H1 (cell line): ENCODE measurements at places on chromosomes 4 and X. TPM values are rescaled to one million over a fixed set of nuclear protein-coding genes. Genes with fewer than 3 reads are reported as not detected.

DNA sequence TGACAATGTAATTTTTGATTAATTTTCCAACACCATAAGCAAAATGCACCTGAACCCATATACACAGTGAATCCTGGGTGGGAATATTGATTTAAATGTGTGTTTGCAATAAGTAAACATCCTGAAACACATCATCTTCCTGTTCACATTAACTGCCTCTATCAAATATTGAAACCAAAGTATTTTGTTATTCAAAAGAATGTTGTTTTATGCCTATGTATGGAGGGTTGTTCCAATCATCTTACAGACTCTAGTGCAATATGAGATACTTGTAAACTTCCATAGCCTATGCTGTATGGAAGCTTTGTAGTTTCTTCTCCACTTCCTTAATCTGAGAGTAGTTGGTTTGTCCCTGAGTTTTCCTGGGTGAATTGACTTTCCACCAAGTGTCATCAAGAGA is 105.4 kb upstream of the SLC7A11 start:
- no peak for DNase-seq
- H3K36me3 ChIP-seq, result no peaks in the 10 kb centered on the region
- no peaks in the 10 kb centered on the region for H3K27me3 ChIP-seq
- H3K4me1 ChIP-seq, result no peaks in the 10 kb centered on the region

- H3K36me3 ChIP-seq, result no peaks in the 10 kb centered on the region
- no peaks in the 10 kb centered on the region for H3K4me1 ChIP-seq
- no peak overlapping the region for H3K27ac ChIP-seq
- no peak overlapping the region for H3K4me3 ChIP-seq
- H3K27me3 ChIP-seq, result no peaks in the 10 kb centered on the region
Observed at GRCh38 chrX:2656257-2656836, 34.7 kb upstream of the CD99 start.

ARHGEF9 gene
- polyA plus RNA-seq, result 27.3 and 31.8 TPM in 2 replicates

DNA sequence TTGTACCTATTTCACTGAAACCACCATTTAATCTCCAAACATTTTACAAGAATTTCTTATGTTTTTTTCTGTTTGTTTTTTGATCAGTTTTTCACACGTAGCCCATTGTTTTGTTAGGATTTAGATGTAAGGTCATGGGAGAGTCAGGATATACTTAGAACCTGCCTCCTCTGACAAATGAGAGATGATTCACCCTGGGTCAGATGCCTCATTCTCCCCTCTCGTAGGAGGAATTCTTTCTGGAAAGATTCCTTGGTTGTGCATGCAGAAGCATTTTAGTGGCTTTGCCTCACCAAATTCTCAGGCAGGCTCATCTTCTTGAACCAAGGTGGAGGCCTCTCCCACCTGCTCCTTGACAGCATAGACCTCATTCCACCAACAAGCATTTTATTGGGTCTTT is 599.3 kb downstream of the SPRY1 start:
- no peak overlapping the region for H3K4me3 ChIP-seq
- no peaks in the 10 kb centered on the region for H3K4me1 ChIP-seq
- H3K27ac ChIP-seq, result no peak overlapping the region
- no peaks in the 10 kb centered on the region for H3K27me3 ChIP-seq
- no peak for DNase-seq

DNA sequence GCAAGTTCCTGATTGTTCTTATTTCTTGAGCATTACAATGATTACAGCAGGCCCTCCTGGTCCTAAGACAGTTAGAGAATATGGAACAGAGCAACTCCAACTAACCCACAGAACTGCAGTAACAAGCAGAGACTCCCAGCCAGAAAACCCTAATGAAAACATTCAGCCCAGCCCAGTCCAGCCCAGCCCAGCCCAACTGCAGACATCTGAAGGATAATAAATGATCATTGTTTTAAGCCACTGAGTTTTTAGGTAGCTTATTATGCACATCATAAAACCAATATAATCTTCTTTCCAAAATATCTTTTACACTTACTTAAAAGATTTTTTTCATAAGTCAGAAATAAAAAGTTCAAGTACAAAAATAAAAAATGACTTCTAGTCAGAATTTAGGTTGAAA is 51.3 kb downstream of the SPOCK3 start:
- no peaks in the 10 kb centered on the region for H3K27me3 ChIP-seq
- no peak overlapping the region for H3K27ac ChIP-seq
- H3K4me1 ChIP-seq, result no peaks in the 10 kb centered on the region
- no peak for DNase-seq
- H3K36me3 ChIP-seq, result no peaks in the 10 kb centered on the region

DNA sequence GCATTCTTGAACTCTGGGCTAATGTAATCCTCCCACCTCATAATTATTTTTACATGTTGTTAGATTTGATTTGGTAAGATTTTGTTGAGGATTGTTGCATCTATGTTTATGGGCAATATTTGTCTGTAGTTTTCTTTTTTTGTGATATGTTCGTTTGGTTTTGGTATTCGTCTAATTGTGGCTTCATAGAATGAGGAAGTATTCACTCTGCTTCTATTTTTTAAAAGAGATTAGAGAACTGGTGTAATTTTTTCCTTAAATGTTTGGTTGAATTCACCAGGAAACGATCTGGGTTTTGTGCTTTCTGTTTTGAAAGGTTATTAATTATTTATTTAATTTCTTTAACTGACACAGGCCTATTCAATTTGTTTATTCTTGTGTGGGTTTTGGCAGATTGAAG is 161.2 kb upstream of the NUDT6 start:
- no peak overlapping the region for H3K4me3 ChIP-seq
- H3K27ac ChIP-seq, result no peak overlapping the region
- DNase-seq, result no peak

GPM6B gene
- 175 and 179 TPM in 2 replicates for polyA plus RNA-seq

CTAG2 gene
- polyA plus RNA-seq, result not detected in 2 replicates

DNA sequence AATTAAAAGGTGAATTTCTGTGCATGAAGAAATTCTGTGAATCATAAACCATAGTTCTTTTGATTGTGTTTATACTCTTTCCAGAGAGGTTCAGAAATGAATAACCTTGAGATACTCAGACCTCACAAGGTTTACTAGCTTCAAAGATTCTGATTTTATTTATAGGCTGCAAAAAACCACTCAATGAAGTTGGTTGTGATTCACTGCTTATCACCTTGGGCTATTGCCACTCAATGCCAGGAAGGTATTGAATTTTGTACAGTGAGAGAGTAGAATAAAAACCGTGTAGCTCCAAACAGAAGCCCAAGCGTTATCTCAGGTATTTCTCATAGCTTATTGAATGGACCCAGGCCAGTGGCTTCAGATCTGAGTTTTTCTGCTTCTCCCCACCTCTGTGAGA is 118.7 kb downstream of the FHIP1A start:
- no peak for DNase-seq
- no peak overlapping the region for H3K27ac ChIP-seq
- H3K4me1 ChIP-seq, result peaks cover 5% of the 10 kb centered on the region; the same call in 1 of the 2 replicates
- H3K36me3 ChIP-seq, result no peaks in the 10 kb centered on the region

DNA sequence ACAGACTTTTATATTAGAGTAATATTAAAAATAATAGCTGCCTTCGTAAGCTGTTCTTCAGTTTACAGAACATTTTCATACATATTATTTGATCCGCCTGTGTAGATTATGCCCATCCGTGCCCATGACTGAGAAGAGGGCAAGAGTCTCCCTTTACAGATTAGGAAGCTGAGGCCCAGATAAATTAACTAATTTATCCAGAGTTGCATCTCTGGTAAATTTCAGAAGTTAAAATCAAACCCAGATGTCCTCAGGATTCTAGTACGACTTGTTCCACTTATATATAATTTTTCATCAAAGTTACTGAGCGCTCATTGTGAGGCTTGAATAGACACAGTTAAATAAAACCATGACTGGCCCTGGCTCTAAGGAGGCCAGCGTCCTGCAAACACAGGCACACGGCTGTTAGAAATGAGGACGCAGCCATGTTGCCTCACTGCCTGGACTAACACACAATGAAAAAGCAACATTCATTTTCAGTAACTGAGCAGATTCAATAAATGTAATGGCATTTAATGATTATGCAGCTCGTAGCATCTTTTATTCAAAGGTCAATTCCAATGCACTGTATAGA is 148.0 kb downstream of the TENM3 start:
- no peaks in the 10 kb centered on the region for H3K27me3 ChIP-seq
- no peak overlapping the region for H3K4me3 ChIP-seq
- no peak for DNase-seq
- no peaks in the 10 kb centered on the region for H3K4me1 ChIP-seq
- H3K27ac ChIP-seq, result no peak overlapping the region

DNA sequence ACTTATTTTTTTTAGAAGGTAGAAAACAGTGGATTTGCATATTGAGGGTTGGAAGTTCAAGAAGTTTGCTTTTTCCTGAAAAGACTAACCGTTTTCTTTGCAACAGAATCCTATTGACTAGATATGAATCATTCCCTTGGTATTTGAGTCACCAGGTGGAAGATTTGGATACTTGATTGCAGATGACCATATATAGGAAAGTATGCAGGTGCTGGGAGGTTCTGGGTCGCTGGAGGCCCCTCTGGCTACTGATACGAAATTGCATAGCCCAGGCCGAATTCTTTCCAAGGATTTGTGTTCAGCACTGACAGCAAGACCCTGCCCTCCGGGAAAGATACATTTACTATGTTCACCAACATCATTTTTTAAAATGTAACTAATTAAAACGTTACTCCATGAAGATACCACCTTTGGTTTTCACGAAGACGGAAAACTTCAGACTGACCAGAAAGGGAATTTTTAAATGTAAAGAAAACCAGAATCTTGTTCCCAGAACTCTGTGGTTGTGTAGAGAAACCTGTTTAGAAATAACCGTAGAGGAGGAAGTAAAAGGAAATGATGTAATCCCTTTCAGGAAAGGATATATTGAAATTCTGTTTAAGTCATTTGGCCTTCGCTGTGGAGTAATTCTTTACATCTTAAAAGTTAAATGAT is 946 bp downstream of the ANXA3 start:
- peak overlapping the region; percentile 60 for H3K4me3 ChIP-seq
- H3K27ac ChIP-seq, result no peak overlapping the region
- H3K27me3 ChIP-seq, result no peaks in the 10 kb centered on the region

DMRTC1 gene
- not detected in 2 replicates for polyA plus RNA-seq

GAGE12J gene
- not detected in 2 replicates for polyA plus RNA-seq
